Sigmoid colon (tissue), 7 donors: ENCODE measurements at places on chromosomes 16 and 17. TPM values are rescaled to one million over a fixed set of nuclear protein-coding genes. Genes with fewer than 3 reads are reported as not detected.

The KCNJ16 gene
- not detected for total RNA-seq

The JPT1 gene
- total RNA-seq = 19.1 TPM

The OSGIN1 gene
- total RNA-seq = 4.3 TPM

The DNAH2 gene
- total RNA-seq = not detected

The SLFN14 gene
- total RNA-seq = not detected

DNA sequence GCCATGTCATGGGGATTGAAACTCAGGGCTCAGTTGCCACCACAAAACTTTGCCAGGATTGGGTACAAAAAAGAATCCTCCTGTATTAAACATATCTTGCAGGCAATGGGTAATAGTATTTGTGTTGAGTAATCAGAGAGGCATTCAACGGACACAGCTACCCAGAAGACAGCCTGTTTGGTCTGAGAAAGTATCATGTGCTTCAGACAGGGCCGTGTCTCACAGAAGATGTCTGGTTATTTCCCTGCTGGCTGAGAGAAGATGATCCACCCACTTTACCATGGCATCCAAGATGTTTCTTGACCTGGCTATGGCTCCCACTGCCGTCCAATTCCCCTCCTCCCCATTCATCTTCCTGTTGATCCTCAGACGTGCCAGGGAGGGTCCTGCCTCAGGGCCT lies 304.3 kb upstream of the XYLT1 start:
- H3K4me1 ChIP-seq = no peaks in the 10 kb centered on the region
- DNase-seq = no peak
- no peaks in the 10 kb centered on the region for H3K36me3 ChIP-seq
- H3K4me3 ChIP-seq = no peak overlapping the region
- H3K27ac ChIP-seq = no peak overlapping the region

GRCh38 chr16:65704866-65705265 lies 583.0 kb upstream of the CDH11 start:
- H3K27me3 ChIP-seq = no peaks in the 10 kb centered on the region
- no peak overlapping the region for H3K4me3 ChIP-seq
- no peak overlapping the region for H3K27ac ChIP-seq
- no peaks in the 10 kb centered on the region for H3K4me1 ChIP-seq
- H3K36me3 ChIP-seq = no peaks in the 10 kb centered on the region
- DNase-seq = no peak

DNA sequence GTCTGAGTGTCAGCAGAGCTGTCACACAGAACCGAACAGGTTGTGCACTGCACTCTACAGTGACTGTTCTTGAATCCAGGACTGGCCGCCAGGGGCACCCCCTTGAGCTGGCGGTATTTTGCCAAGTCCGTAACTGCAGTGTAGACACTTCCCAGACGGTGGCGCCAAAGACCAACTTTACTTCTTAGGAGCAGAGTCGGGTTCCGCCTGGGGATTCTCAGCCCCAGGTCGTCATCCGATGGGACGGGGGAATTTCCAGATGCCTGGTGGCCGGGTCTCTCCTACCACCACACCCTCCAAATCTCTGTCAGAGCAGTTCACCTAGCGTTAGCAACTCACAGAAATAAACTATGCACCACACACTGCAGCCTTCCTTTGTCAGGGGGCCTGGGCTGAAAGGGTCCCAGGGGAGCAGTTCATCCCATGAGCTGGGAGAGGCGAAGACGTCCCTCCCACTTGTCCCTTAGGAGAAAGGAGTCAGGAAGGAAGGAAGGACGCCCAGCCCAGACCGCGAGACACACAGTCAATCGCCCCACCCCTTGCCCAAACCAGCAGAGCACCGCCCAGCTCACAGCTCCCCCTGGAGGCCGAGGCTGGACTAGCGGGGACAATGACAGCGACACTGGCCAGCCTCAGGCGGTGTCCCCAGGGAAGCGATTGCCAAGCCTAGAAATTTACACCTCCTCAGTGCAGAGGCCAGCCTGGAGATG lies 7.4 kb upstream of the RIPOR1 start:
- peak overlapping the region; percentile 48 for H3K4me3 ChIP-seq
- no peaks in the 10 kb centered on the region for H3K36me3 ChIP-seq
- peak overlapping the region; percentile 95 for H3K27ac ChIP-seq

DNA sequence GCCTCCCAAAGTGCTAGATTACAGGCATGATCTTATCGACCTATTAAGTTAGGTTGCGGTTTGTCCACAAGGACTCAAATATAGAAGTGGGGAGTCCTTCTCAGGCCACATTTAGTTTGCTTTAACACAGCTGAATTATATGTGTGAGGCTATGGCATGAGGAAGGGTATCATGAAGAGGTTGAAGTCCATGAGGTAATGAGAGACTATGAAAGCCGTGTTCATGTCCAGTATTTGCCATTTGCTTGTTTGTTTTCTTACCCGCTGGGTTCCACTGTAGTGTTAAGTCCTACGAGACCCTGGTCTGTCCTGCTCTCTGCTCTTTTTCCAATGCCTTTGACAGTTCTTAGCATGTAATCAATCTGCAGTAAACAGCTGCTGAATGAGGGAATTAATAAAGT lies 1072.4 kb upstream of the EEF2KMT start:
- H3K27ac ChIP-seq = no peak overlapping the region
- no peaks in the 10 kb centered on the region for H3K27me3 ChIP-seq
- no peaks in the 10 kb centered on the region for H3K4me1 ChIP-seq
- no peaks in the 10 kb centered on the region for H3K36me3 ChIP-seq
- no peak for DNase-seq
- no peak overlapping the region for H3K4me3 ChIP-seq

DNA sequence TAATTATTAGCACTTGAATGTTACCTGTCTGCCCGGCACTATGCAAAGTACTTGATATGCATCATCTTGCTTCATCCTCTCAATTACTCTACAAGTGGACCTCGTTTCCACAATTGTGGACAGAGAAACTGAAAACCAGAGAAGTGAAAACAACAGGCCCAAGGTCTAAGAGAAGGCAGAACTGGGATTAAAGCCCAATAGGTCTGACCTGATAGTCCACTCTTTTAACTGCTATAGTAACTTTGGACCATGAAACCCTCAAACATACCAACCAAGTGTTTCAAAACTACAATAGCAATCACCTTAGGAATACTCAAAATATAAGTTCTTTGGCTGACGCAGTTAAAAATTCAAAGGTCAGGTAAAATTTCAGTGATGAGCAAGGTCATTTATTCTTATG lies 7.3 kb downstream of the STAT3 start:
- no peak for DNase-seq
- no peak overlapping the region for H3K4me3 ChIP-seq
- peaks cover 64% of the 10 kb centered on the region for H3K4me1 ChIP-seq
- H3K27me3 ChIP-seq = no peaks in the 10 kb centered on the region
- peak overlapping the region; percentile 80 for H3K27ac ChIP-seq
- no peaks in the 10 kb centered on the region for H3K36me3 ChIP-seq

DNA sequence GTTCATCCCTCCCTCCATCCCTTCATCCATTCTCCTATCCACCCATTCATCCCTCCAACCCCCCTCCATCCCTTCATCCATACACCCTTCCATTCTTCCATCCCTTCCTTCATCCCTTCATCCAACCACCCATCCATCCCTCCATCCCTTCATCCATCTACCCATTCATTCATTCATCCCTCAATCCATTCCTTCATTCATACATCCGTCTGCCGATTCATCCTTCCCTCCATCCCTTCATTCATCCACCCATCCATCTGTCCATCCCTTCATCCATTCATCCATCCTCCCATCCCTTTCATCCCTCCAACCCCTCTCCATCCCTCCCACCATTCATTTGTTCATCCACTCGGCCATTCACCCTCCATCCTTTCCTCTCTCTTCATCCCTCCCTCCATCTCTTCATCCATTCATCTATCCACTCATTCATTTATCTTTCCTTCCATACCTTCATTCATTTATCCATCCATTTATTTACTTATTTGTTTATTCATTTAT lies 95.7 kb downstream of the FOXL1 start:
- peaks cover 74% of the 10 kb centered on the region for H3K27me3 ChIP-seq
- H3K4me1 ChIP-seq = no peaks in the 10 kb centered on the region
- no peak overlapping the region for H3K27ac ChIP-seq
- H3K36me3 ChIP-seq = no peaks in the 10 kb centered on the region
- no peak for DNase-seq

DNA sequence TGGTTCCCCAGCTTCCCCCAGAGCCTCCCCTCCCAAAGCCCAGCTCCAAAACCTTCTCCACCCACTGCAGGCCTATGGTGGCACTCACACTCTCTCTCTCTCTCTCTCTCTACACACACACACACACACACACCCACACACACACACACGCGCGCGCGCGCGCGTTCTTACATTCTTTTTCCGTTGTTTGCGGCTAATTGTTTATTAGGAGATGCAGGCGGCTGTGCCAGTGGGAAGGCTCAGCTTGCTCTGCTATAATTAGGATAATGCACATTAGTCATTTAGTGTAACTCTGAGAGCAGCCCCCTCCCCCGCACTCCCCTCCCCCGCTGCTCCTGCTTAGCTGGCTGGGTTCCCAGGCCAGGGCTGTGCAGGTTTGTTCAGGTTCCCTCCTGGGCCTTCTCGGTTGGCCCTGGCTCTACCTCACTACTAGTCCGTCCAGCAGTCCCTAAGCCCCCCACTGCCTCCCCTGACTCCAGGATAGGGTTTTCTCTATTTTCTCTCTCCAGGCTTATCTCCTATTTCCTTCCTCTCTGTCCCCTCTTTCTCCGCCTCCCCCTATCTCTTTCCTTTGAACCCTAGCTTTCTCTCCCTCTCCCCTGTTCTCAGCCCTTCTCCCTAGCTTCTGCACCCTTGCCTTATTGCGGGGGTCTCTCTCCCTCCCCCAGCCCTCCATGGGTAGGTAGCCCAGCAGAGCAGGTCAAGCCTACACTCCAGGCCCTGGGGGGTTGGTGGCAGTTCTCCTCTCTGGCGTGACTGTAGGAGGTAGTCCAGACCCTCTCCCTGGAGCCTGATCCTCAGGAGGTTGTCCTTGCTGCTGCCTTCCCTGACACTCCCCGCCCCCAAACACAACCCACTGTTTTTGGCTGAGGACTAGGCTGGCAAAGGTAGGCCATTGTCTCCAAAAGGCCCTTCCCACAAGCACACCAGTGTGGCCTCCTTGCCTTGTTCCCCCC lies 34.0 kb downstream of the TMEM132E start:
- H3K4me3 ChIP-seq = no peak overlapping the region
- H3K27ac ChIP-seq = no peak overlapping the region
- DNase-seq = no peak
- H3K36me3 ChIP-seq = no peaks in the 10 kb centered on the region

GRCh38 chr16:396605-397004 lies 394 bp upstream of the NME4 start:
- H3K4me3 ChIP-seq = peak overlapping the region; percentile 83
- peak overlapping the region; percentile 98 for H3K27ac ChIP-seq
- DNase-seq = peak; percentile 80
- H3K4me1 ChIP-seq = peaks cover 33% of the 10 kb centered on the region
- no peaks in the 10 kb centered on the region for H3K27me3 ChIP-seq
- no peaks in the 10 kb centered on the region for H3K36me3 ChIP-seq

GRCh38 chr16:30953111-30953510 lies 4.2 kb downstream of the ORAI3 start:
- H3K36me3 ChIP-seq = no peaks in the 10 kb centered on the region
- H3K27ac ChIP-seq = peak overlapping the region; percentile 56
- DNase-seq = no peak
- no peaks in the 10 kb centered on the region for H3K4me1 ChIP-seq
- no peak overlapping the region for H3K4me3 ChIP-seq

GRCh38 chr16:57316390-57317017 lies 32.0 kb upstream of the PLLP start:
- H3K36me3 ChIP-seq = no peaks in the 10 kb centered on the region
- no peak overlapping the region for H3K4me3 ChIP-seq
- peaks cover 12% of the 10 kb centered on the region for H3K4me1 ChIP-seq
- H3K27ac ChIP-seq = peak overlapping the region; percentile 62
- H3K27me3 ChIP-seq = no peaks in the 10 kb centered on the region

DNA sequence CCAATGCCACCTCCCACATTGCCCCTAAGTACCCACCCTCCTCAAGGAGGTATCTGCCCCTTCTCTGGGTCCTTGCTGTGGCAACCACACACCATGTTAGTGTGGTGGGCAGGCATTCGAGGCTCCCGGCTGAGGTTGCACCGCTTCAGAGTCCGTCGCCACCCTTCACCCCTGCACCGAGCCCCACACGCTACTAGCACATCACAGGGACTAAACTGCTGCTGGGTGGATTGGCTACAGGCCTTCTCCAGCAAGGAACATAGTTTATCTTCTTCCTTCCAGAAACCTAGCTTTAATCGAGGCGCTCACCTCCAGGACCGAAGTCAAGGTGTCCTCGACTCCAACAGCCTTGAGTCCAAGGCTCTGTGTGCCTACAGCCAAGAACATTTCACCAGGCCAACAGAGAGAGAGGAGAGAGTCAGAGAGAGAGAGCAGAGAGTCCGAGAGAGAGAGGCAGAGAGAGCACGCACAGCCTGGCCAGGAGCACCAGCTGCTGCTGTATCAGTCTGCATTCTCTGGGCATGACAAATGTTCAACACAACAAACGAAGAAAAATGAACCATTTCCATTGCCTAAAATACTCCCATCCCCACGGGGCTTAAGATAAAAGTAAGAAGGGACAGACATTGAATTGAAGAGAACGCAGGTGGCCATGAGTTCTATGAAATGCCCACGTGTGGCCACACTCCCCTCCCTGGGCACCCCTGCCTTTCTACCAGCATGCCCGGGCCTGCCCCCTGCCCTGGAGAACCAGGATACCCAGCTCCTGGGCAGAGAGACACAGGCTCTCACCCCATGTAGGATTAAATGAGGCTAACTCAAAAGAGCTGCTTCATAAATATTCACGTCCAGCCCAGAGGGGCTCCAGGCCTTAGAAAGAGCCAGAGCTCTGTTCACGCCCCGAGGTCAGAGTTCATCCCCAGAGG lies 94.9 kb downstream of the RBFOX3 start:
- peaks cover 27% of the 10 kb centered on the region for H3K4me1 ChIP-seq
- no peaks in the 10 kb centered on the region for H3K27me3 ChIP-seq
- H3K4me3 ChIP-seq = no peak overlapping the region
- H3K36me3 ChIP-seq = no peaks in the 10 kb centered on the region

GRCh38 chr17:18277076-18277475 lies 16.6 kb downstream of the MIEF2 start:
- DNase-seq = no peak
- H3K36me3 ChIP-seq = peaks cover 50% of the 10 kb centered on the region
- H3K27ac ChIP-seq = no peak overlapping the region
- no peak overlapping the region for H3K4me3 ChIP-seq

- no peak overlapping the region for H3K4me3 ChIP-seq
- no peaks in the 10 kb centered on the region for H3K27me3 ChIP-seq
- no peaks in the 10 kb centered on the region for H3K4me1 ChIP-seq
- no peak for DNase-seq
- no peaks in the 10 kb centered on the region for H3K36me3 ChIP-seq
- no peak overlapping the region for H3K27ac ChIP-seq
These were observed 11.6 kb downstream of the EFCAB13 start for GRCh38 chr17:47335101-47335936.

- no peak overlapping the region for H3K27ac ChIP-seq
- H3K36me3 ChIP-seq = no peaks in the 10 kb centered on the region
- H3K27me3 ChIP-seq = peaks cover 100% of the 10 kb centered on the region
- peak; percentile 82 for DNase-seq
These were observed 13.5 kb upstream of the CBX8 start for GRCh38 chr17:79810130-79811010.

- H3K36me3 ChIP-seq = no peaks in the 10 kb centered on the region
- H3K4me1 ChIP-seq = no peaks in the 10 kb centered on the region
- H3K27me3 ChIP-seq = no peaks in the 10 kb centered on the region
These were observed 381.8 kb downstream of the SOX9 start for GRCh38 chr17:72502371-72503341.
